Activated CD4-positive, alpha-beta memory T cell treated with anti-CD3 and anti-CD28 coated beads, Interleukin-2, amount 10 ng/mL, durations not matched to agents 7 days and 5 days (primary cell): ENCODE measurements at places on chromosomes 4 and X. TPM values are rescaled to one million over a fixed set of nuclear protein-coding genes. Genes with fewer than 3 reads are reported as not detected.

DNA sequence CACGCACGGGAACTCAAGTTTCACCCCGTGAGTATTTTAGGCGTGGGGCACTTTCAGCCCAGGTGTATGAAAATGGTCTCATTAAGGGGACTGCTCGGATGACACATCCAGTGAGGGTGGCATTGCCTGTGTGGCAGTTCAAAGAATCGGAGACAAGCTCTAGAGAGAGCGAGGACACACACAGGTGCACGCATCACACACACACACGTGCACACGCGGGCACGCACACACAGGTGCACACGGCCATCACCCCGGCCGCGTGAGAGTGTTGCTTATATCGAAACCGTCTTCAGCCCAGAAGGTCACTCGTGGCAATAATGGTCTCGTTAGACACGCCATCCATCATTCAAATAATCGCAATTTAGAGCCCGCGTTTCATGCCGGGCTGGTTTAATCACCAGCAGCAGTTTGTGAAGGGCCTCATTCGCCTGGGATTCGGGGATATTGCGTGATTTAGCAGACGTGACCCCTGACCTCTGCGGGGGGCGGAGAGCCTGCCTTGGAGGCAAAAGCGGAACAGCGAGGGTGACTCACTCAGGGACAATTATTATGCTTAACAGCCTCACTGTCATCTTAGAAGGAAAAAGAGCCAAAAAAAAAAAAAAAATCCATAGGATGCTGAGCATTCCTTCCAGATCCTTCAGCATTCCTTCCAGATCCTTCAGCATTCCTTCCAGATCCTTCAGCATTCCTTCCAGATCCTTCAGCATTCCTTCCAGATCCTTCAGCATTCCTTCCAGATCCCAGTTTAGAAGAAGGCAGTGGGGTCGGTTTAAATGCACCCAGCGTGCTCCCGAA, 89.4 kb upstream of the PPP2R3B start:
- no peak for DNase-seq

DNA sequence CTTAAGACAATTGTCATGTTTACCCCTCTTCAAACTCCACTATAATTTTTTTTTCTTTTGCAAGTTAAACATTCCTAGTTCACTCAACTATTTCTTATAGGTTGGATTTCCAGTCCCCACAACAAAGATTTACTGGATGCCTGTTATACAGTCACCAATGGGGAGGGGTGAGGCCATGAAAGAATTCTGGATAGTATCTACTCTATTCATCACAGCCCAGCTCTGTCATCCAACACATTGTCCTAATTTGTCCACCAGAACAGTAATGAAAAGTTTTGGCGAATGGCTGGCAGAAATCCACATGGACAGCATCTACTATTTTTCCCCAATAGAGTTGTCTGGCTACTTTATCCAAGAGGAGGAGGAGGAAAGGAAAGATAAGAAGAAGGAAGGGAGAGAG, 192.7 kb upstream of the S100G start:
- no peak for DNase-seq

DNA sequence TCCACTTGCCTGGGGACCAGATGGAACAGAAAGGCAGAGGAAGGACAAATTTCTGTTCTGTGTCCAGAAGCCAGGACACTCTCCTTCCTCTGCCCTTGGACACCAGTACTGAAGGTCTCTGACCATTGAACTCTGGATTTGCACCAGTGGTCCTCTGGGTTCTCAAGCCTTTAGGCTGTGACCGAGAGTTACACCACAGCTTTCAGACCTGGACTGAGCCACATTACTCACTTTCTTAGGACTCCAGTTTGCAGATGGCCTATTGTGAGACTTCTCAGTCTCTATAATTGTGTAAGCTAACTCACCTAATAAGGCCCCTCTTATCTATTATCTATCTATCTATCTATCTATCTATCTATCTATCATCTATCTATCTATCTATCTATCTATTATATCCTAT, 295.3 kb upstream of the GALNTL6 start:
- no peak for DNase-seq

DNA sequence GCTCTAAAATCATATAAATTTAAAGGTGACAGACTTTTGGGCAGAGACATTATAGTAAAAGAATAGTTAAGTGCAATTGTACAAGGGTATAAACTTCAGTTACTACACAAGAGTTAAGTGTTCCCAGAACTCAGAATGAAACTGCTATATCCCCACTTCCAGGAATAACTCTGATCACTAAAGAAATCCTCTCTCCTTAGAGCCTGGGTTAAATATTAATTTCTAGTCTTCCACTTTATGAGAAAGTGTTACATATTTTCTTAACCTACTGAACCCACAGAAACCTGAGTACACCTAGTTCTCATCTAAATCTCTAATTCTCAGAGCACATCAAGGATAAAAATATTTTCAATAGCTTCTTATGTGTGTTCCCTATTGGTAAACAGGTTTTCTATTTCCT, 99.1 kb upstream of the USP38 start:
- DNase-seq = no peak

DNA sequence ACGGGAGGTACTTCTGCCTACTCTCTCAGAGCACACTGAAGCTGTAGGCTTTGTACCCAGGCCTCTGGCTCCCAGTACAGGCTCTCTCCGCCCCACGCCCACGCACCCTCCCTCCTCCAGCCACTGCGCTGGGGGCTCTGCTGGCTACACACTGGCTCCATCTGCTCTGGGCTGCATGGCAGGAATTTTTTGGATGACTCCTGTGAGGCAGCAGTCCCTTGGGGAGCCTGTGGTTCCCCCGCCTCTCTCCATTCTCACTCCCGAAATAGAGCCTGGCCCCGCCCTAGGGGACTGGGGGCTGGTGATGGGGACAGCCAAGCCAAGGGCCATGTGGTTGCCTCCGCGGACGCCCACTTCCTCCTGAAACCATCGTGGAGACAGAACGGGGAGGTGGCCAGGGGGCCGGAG, 58.1 kb upstream of the ADRA2C start:
- DNase-seq = no peak

DNA sequence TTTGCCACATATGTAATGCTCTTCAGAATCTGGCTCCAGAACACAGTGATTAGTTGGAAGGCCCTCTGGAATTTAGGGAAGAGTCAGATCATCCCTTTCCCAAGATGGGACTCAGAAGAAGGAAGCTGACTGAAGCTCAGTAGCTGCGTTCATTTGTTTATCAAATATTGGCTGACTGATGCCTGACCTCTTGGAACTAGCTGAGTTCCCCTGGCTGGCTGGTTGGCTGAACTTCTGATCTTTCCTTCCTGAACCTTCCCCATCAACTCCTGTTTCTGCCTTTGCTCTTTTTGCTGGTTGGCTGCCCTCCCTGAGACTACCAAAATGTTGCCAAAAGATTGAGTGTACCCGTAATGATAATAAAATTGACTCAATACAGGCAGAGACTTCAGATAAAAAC, 866.5 kb upstream of the INTU start:
- DNase-seq = no peak

DNA sequence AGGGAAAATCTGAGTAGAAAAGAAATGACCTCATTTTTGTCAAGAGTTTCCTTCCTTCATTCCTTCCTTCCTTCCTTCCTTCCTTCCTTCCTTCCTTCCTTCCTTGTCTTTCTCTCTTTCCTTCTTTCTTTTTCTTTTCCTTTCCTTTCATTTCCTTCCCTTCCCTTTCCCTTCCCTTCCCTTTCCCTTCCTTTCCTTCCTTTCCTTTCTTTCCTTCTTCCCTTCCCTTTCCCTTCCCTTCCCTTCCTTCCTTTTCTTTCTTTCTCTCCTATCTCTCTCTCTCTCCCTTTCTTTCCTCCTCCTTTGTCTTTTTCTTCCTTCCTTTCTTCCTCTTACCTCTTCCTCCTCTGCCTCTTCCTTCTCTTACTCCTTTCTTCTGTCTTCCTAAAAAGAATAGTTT, 347.6 kb downstream of the FAM47A start:
- no peak for DNase-seq

RTL9 gene
- not detected for total RNA-seq

GRCh38 chr4:183396227-183396637, 48.2 kb upstream of the CDKN2AIP start:
- DNase-seq = no peak

- peak; percentile 38 for DNase-seq
Observed at GRCh38 chrX:1592470-1593142, 1.2 kb downstream of the AKAP17A start.

GRCh38 chr4:76738086-76738931, 159.6 kb downstream of the SOWAHB start:
- DNase-seq = no peak

DNA sequence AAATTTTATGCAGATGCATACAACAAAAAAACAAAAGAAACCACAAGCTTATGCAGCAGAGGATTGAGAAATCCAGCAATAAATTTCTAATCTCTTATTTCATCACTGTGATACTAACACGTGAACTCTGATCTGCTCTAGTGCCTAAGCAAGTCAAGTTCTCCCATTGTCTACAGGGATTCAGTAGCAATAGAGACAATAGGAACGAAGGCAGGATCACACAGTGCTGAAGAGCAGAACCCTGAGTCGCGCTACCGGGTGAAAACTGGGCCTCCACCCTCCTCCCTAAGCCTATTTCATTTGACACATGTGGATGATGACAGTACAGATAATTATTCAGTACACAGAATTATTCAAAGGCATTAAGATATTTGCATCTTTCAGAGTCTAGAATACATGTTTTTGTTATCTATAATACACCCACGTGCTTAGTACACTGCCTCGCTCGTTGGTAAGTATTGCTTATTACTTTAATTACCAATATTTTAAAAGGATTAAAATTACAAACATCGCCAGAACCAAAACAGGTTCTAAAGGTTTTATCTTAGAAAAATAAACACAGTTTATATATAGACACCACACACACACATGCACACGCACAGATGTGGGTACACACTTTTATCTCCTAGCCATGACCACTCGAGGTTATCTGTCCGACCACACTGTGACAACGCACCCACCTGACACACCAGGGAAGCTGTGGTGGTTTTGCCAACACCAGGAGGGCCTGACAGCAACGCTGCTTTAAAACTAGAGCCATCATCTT, 60.1 kb downstream of the RFC1 start:
- no peak for DNase-seq

DNA sequence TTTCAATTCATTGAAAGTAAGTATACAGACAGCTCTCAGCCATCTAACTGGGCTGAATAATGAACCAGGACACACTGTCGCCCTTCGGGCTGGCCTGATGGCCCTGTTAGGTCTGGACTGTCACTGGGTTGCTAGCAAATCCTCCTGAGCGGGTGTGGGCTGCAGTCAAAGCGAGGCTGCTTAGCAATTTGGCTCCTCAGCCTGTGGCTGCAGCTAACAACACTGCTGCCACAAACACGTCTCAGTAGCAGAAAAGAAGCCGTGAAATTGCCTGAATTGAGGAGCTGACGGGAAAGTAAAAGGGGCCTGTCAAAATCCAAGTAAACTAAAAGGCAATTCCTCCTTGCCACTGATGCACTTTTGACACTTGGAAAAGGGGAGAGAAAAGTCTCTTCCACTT, 72.8 kb downstream of the SMIM20 start:
- no peak for DNase-seq

APBB2 gene
- total RNA-seq = 1.3 TPM

GRCh38 chr4:67879486-67879885, 4.3 kb downstream of the TMPRSS11D start:
- DNase-seq = no peak

- no peak for DNase-seq
Observed at GRCh38 chrX:130878350-130879341, 24.4 kb downstream of the ENOX2 start.
